ENCODE measurements at places on chromosomes 6 and 20. TPM values are rescaled to one million over a fixed set of nuclear protein-coding genes. Genes with fewer than 3 reads are reported as not detected.

HSPA1L gene
- total RNA-seq: 0.88 TPM

PIGT gene
- total RNA-seq: 46.1 TPM

NR2E1 gene
- total RNA-seq: not detected

IL22RA2 gene
- not detected for total RNA-seq

C20orf144 gene
- 0.14 TPM for total RNA-seq

NKAIN4 gene
- 0.57 TPM for total RNA-seq

SFTA2 gene
- total RNA-seq: not detected

RFX6 gene
- not detected for total RNA-seq

SAMHD1 gene
- total RNA-seq: 27.1 TPM

ENPP3 gene
- total RNA-seq: 0.29 TPM

SEL1L2 gene
- total RNA-seq: not detected

CD93 gene
- not detected for total RNA-seq

TEAD3 gene
- total RNA-seq: 26.9 TPM

HLA-DQB1 gene
- total RNA-seq: 0.43 TPM

SAMD5 gene
- total RNA-seq: 1.1 TPM

OR2B3 gene
- not detected for total RNA-seq

COL9A1 gene
- total RNA-seq: not detected

LINC00237 gene
- not detected for total RNA-seq

DEFB124 gene
- total RNA-seq: not detected

ABHD16B gene
- total RNA-seq: not detected

TMEM30A gene
- 221 TPM for total RNA-seq

DSE gene
- 119 TPM for total RNA-seq

PNPLA1 gene
- 0.14 TPM for total RNA-seq

KIAA0408 gene
- total RNA-seq: 1.1 TPM

FAM184A gene
- under 0.01 TPM for total RNA-seq

BEND3 gene
- 2.8 TPM for total RNA-seq

AHCY gene
- total RNA-seq: 133 TPM

OTOR gene
- total RNA-seq: not detected

GJA10 gene
- total RNA-seq: not detected

RAET1G gene
- 1.3 TPM for total RNA-seq

FGD2 gene
- not detected for total RNA-seq

PRPH2 gene
- 2.6 TPM for total RNA-seq

FOXQ1 gene
- 5.0 TPM for total RNA-seq

FABP7 gene
- not detected for total RNA-seq

ABHD12 gene
- 47.2 TPM for total RNA-seq
